ENCODE measurements at places on chromosomes 4 and X. TPM values are rescaled to one million over a fixed set of nuclear protein-coding genes. Genes with fewer than 3 reads are reported as not detected.

SLC26A1 gene
- polyA plus RNA-seq = 11.1 TPM

MEPE gene
- polyA plus RNA-seq = not detected

DNA sequence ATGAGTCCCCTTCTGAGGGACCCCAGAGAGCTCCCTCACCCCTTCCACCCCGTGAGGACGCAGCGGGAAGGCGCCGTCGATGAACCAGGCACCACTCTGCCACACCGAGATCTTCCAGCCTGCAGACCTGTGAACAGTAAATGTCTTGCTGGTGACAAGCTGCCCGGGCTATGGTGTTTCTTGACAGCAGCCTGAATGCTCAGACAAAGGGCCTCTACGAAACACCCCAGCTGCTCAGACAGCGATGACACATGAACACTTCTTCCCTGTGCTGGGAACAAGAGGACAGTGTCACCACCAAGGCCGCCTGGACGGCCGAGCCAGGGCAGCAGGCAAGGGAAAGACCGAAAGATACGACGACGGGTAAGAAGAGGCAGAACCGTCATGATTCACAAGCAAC, 30.6 kb upstream of the GTPBP6 start:
- DNase-seq = no peak

GRCh38 chr4:52894443-52894842, 32.3 kb downstream of the RASL11B start:
- no peak for DNase-seq

DNA sequence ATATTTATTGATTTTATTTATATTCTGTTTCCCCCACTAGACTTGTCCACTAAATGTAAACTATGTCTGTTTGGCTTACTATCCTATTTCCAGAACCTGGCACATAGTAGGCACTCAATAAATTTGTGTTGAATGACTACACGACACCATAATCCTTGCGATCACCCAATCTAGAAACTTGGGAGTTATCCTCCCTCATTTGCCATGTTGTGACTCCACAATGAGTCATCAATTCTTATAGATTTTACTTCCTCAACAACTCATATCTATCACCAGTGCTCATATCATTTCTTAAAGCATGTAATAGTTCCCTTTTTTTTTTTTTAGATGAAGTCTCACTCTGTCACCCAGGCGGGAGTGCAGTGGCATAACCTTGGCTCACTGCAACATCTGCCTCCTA, 39.9 kb upstream of the VAMP7 start:
- no peak for DNase-seq

GRCh38 chrX:6227453-6227835, 1.2 kb downstream of the NLGN4X start:
- DNase-seq = no peak

TLR10 gene
- 0.89 TPM for polyA plus RNA-seq

Measured in right renal pelvis (tissue), 4 donors.